ENCODE measurements at places on chromosomes 7 and 10. TPM values are rescaled to one million over a fixed set of nuclear protein-coding genes. Genes with fewer than 3 reads are reported as not detected.
A peak's percentile ranks its signal among the peaks of the same experiment; 100 is the strongest.

The GPC2 gene
- 8.1 TPM for total RNA-seq

The MINDY4 gene
- total RNA-seq: 1.3 TPM

The FOXK1 gene
- 28.5 TPM for total RNA-seq

- DNase-seq: no peak
- peaks cover 13% of the 10 kb centered on the region for H3K4me1 ChIP-seq
- no peak overlapping the region for H3K27ac ChIP-seq
- H3K36me3 ChIP-seq: no peaks in the 10 kb centered on the region
These were observed 4.2 kb downstream of the CYTH3 start for GRCh38 chr7:6268023-6268900.

DNA sequence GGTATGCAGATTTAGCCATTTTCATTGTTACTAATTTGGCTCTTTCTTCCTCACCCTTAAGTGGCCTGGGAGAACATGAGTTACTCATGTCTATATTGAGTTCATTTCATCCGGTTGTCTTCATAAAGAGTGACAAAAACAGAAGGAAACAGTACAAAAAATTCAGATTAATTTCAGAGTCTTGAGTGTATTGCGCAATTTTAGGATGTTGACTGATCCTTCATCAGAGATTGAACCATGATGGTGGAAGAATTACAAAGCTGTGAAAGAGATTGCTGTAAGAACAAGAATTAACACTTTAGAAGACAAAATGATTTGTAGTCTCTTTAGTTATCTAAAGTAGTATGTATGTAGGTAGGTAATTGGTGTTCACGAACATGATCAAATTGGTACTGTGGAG lies 194.0 kb upstream of the PPP1R3A start:
- H3K36me3 ChIP-seq: no peaks in the 10 kb centered on the region
- no peak overlapping the region for H3K27ac ChIP-seq
- H3K4me1 ChIP-seq: no peaks in the 10 kb centered on the region
- DNase-seq: no peak

- H3K4me3 ChIP-seq: peak overlapping the region; percentile 95
These were observed 551 bp downstream of the WASL start for GRCh38 chr7:123748171-123748733.

The LEP gene
- total RNA-seq: not detected

GRCh38 chr7:105185290-105186010 lies 171.4 kb downstream of the KMT2E start:
- no peaks in the 10 kb centered on the region for H3K27me3 ChIP-seq
- H3K27ac ChIP-seq: no peak overlapping the region
- no peaks in the 10 kb centered on the region for H3K4me1 ChIP-seq
- H3K36me3 ChIP-seq: peaks cover 6% of the 10 kb centered on the region
- H3K4me3 ChIP-seq: no peak overlapping the region
- no peak for DNase-seq

The ERVW-1 gene
- not detected for total RNA-seq

DNA sequence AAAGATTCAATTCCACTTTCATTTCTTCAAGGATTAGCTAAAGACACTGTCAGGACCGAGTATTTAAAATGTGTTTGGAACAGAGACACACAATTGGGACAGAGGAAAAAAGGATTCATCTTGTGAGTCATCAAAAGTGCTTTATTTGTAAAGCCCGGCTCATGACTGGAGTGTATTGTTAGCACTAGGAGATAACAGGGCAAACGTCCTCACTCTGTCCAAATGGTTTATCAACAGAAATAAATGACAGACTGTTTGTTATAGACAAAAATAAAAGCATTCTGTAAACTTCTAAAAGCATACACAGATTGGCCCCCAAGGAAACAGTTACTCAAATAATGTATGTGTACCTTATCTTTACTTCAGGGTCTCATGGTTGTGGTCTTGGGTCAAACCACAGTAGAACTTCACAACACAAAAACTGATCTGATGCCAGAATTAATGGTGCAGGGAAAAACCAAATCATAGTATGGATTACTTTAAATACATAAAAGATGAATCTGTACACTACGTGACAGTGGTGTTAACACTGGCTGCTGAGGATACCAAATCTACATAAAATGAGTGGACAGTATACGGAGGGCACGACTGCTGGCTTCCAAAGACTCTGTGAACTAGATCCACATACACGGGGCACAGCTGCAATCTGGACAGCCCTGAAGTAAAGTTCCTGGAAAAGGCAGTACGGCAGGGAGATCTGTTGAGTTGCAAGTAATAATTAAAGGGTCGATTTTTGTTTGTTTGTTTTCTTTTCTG lies 179.4 kb downstream of the PIP4K2A start:
- H3K4me3 ChIP-seq: no peak overlapping the region
- no peaks in the 10 kb centered on the region for H3K27me3 ChIP-seq
- no peak overlapping the region for H3K27ac ChIP-seq
- H3K4me1 ChIP-seq: no peaks in the 10 kb centered on the region
- H3K36me3 ChIP-seq: peaks cover 61% of the 10 kb centered on the region

The YAE1 gene
- 10.4 TPM for total RNA-seq

DNA sequence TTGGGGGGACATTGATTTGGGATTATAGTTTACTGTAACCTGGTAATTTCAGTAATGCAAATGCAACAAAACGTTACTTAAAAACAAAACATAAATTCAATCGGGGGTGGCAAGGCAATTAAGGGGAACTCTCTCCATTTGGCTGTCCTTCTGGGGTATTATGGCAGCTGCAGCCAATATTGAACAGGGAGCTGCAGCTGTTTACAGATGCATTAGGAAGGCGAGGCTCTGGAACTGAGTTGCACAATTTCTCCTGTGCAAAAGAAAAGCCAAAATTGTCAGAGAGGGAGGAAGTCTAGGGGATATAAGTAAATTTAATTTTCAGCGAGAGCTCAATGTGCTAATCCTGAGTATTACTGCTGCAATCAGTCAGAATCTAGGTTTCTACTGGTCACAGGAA lies 36.1 kb downstream of the NEUROD6 start:
- no peaks in the 10 kb centered on the region for H3K4me1 ChIP-seq
- no peak overlapping the region for H3K27ac ChIP-seq
- DNase-seq: no peak
- no peaks in the 10 kb centered on the region for H3K36me3 ChIP-seq
- no peak overlapping the region for H3K4me3 ChIP-seq
